ENCODE measurements at places on chromosomes 11 and 22.

DNA sequence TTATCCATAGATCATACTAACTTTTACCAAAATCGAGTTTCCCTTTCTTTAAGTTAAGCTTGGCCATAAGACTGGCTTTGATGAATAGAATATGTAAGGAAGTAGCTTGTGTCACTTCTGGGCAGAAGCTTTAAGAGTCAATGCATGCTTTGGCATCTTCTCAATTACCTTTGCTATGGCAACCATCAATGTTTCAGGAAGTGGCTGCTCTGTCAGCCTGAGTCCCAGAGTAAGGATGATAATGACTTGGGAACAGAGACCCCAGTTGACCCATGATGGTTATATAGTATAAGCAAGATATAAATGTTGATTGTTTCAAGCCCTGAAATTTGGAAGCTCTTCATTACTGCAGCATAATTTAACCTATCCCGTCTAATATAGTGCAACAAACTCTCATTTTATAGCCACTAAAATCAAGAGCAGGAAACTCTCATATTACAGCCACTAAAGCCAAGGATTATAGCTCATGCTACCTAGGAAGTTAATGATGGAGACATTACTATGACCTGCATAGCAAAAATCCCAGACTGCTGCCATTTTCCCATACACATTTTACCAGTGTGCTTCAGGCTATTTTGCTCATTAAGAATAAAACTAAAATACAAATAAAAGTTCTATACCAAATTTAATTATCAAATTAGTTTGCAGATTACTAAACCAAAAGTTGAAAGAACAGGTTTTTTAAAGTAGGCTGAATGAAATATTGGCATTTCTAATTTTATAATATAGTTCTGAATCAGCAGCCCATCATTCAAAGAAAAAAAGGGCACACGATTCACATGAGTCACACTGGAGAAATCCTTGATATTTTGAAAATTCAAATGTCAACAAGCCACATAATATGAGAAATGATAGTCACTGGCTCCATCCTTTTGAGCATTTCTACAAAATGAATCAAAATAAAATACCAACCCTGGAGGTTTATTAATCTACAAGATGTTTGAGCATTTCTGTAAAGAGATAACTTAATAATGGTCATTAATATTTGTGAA is 23.8 kb downstream of the FSHB start:
- DNase-seq = no peak

GRCh38 chr11:117722082-117722481 is 74.9 kb downstream of the DSCAML1 start:
- DNase-seq = no peak

DNA sequence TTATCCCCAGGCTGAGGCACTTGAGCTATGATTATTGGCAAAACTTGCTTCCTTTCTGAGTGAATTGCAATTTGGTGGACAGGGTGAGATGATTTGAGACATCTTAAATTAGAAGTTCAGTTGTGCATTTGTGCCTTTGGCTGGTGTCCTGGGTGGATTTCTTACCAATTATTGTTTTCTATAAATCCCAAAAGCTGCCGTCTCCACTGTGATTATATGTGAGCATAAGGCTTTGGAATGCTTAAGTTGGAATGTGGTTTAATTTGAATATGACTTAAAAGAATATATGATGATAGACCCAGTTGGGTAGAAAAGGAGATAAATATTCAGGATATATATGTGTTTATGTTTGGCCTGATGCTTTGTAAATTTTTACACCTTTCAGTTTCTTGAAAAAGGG is 70.0 kb downstream of the EXT2 start:
- no peak for DNase-seq

- no peak for DNase-seq
These were observed 9.3 kb upstream of the GLB1L3 start for GRCh38 chr11:134266841-134267251.

DNA sequence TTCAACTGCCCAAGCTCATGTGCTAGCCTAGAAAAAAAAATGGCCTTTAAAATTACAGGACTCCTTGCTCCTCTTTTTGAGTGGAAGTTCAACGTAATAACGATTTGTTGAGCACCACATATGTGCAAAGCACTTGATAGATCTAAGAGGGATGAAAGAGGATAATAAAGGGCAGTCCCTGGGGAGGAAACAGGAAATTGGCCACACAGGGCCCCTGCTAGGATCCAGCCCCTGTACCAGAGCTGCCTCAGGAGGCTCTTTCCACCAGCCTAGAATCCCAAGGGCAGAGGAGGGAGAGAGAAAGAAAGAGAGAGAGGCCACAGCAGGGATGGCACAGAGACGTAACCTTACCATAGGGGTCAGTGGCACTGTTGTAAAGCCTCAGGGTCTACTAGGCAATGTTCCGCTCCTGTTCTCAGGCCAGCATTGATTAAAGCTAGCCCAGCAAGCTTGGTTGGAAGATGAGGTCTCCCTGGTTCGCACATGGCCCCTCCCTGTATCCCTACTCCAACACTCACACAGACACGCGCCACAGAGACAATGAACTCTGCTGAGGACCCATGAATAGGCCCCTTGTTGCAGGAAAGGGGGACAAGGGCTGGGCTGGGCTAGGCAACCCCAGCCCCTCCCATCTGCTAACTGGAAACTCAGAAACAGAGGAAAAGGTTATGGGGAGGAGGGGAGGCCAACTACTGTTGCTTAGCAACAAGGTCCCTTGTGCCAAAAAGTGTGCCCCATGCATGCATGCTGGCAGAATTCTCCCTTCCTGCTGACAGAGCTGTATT is at the start of gene TMPRSS5:
Gene TMPRSS5, minus strand, starts transcription at position 438 of the 785 bp plus-strand sequence. Its CDS starts 84 bp downstream, at position 354.
- DNase-seq = no peak

GRCh38 chr22:36022162-36022561 is 6.5 kb downstream of the RBFOX2 start:
- no peak for DNase-seq

DNA sequence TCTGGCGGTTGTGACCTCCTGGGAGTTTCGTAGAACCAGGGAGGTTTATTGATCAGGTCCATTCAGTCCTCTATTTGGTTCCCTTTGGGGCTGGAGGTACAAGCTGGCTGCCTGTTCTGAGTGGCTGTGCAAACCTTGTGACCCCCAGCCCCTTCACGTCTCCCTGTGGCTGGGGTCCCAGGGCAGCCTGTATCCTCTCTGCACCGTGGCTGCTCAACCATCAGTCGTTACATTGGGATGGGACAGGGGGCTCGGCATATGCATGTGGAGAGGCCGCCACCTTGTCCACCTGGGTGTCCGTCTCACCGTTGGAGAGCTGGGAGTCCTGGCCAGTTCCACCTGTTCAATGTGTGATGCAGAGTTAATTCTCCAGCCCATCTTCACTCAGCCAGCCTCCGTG is 195.7 kb downstream of the TBC1D22A start:
- DNase-seq = no peak

DNA sequence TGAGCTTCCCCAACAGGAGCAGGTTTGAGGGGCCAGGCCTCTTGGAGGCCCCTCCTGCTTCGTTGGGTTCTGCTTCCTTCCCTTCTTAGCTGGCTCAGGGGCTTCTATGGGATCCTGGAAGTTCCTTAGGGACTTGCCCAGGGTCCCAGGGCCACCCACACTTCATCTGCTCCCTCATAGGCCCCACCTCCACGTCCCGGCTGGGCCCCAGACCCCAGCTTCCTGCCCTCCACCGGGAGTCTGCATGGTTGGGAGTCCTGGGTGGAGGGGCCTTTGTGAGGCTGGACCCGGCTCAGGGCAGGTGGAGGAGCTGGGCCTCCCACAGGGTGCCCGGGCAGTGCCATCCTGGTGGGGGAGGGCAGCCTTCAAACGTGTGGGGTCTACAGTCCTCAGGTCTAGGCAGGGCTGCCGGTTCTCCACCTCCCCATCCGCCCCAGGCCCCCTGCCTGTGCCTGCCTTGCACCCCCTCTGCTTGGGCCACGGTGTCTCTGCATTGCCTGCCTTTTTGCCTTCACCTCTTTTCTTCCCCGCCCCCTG is 11.6 kb downstream of the OTUB1 start:
- no peak for DNase-seq

DNA sequence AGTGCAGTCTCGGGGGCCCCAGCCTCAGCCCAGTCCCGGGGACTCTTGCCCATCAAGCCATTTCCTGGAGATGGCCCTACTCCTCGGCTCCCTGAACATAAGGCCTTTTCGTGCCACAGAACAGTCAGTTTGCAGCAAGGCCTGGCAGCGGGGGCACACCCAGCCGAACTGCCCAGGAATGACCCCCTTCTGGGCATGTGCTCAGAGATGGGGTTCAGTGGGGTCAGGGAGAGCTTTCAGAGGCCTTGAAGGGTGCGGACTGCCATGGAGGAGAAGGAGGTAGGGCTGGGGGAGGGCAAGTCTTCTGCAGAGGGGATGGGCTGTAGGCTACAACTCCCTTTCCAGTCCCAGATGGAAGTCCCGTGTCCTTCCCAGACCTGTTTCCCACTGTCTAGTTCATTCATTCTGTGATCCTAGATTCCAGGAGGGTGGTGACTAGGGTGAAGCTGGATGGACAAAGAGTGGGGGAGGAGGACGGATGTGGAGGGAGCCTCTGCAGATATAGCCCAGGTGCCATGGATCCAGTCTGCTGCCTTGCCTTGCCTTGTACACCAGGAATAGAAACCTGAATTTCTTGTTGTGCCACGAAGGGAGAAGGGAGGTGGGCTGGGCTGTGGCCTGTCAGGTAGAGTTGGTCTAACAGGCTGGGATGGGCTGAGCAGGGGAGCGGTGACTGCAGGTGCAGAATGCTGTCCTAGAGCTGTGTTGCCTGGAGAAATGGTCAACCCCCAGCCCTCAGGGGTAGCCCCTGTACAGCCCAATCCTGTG is 14.2 kb upstream of the OMP start:
- no peak for DNase-seq

DNA sequence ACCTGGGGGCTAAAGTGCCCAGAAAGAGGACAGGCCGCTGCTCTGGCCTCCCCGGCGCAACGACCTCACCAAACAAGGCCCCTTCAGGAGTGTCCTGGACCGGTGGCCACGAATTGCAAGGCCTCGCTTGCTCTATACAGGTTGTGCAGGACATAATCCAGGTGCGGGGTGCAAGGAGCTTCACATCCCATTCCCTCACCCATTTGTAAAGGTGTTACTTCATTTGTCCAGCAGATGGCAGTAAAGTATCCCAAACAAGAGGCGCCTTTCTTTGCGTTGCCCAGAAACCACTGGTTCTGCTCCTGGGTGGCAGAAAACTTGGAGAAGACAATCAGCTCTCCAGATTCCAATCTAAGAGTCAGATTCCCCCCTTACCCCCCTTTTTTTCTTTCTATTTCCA is 35.9 kb upstream of the PRDM11 start:
- no peak for DNase-seq

- DNase-seq = no peak
These were observed 375 bp downstream of the BSCL2 start for GRCh38 chr11:62706850-62707247.

DNA sequence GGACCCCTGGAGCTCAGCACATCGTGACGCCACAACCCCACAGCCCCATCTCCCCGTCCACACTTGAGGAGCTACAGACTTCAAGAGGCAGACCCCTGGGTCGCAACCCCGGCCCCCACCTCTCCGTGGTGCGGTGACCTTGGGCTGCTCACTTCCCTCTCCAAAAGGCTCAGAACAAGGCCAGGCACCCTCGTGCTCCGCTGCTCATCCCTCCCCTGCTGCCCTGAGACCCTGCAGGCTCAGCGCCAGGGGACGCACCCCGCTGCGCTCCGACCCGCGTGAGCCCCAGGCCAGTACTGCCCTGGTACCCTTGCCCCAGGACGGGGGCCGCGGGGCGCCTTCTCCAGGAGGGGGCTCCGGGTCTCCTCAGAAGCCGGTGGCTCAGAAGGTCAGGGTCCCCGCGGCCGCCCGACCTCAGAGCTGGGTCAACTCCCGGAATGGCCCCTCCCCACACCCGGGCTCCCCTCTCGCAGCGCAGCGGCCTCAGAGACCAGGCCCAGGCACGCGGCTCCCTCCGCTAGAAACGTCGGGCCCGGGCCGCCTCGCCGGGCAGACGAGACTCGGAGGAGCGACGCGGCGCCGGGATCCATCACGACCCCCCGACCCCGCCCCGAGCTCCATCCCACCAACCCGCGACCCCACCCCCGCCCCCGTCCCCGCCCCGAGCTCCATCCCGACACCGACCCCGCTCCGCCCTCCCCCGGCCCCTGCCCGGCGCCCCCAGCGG is 563 bp downstream of the GATD1 start:
- DNase-seq = peak; percentile 31

- DNase-seq = no peak
These were observed 2.0 kb upstream of the PACSIN3 start for GRCh38 chr11:47188259-47188658.

DNA sequence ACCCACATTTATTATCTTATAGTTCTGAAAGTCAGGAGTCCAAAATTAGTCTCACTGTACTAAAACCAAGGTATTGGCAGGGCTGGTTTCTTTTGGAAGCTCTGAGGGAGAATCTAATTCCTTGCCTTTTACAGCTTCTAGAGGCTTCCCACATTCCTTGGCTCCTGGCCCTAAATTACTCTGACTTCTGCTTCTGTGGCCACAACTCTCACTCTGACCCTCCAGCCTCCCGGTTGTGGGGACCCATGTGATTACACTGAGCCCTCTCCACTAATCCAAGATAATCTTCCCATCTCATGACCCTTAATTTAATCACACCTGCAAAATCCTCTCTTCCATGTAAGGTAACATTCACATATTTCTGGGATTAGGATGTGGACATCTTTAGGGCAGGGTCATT is 110.9 kb downstream of the ARL14EP start:
- DNase-seq = no peak

- DNase-seq = no peak
These were observed 2.7 kb downstream of the NAV2 start for GRCh38 chr11:19715373-19715772.

GRCh38 chr22:46058091-46058420 is 81.1 kb upstream of the WNT7B start:
- DNase-seq = peak; percentile 43

DNA sequence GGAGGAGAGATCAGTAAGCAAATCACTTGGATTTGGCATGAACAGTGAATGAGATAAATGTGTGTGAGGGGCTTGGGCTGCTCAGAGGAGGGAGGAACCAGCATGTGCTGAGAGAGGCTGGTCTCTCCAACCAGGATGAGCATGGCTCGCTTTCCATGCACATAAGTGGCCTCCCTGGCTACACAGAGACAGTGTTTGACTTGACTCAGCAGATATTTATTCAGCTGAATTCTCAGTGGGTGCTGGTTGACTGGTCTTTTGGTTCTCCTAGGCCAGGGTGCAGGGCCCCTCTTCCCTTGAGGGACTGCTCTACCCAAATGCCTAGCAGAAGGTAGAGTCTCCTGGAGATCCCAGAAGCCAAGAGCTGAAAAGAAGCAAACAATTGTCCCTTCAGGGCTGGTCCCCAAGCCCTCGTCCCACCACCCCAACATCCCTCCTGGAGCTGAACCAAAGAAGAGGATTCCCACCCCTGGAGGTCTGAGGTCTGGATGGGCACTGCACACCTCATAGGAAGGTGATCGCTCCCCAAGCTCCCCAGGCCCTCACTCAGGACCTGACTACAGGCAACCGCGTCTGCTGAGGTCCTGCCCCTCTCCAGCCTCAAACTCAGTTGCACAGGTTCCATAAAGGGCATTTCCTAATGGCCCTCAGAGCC is 3.3 kb upstream of the TRIM29 start:
- DNase-seq = no peak

DNA sequence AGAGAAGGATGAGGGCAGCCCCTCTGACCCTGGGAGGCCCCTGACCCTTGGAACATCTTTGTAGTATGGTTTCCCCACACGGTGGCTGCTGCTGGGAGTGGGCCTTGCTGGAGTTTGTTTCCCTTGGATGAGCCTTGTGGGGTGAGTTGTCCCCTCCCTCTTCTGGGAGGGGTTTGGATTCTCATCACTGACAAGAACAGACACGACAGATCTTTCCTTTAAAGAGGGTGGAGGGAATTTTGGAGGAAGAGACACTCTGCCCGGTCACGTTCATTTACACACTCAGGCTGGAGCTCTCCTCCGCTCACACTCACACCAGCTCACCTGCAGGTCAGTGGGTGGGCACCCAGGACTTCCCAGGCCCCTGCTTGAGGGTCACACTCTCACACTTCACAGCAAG is 31.7 kb downstream of the POU2F3 start:
- DNase-seq = no peak

GRCh38 chr11:31802609-31802989 is 8.5 kb downstream of the PAX6 start:
- no peak for DNase-seq
